Activated naive CD4-positive, alpha-beta T cell treated with anti-CD3 and anti-CD28 coated beads, Interleukin-2, amount 50 U/mL, for 72 hours (primary cell): ENCODE measurements at places on chromosomes 6 and 20.

DNA sequence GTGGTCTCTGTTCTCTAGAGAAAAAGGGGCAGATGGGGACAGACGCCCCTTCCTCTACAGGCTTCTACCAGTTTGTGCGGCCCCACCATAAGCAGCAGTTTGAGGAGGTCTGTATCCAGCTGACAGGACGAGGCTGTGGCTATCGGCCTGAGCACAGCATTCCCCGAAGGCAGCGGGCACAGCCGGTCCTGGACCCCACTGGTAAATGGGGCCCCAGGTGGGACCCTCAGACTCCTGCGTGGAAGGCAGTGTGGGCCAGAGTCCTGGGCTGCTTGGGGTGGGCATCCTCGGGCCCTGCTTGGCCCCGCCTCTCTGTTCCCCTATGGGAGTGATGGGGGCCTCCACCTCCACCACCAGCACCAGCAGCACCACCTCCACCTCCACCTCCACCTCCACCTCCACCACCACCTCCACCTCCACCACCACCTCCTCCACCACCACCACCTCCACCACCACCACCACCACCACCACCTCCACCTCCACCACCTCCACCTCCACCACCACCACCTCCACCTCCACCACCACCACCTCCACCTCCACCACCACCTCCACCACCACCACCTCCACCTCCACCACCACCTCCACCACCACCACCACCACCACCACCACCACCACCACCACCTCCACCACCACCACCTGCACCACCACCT lies 3.2 kb upstream of the TNFRSF6B start:
- no peak for DNase-seq

- no peak for DNase-seq
Observed at GRCh38 chr6:137570393-137570792, 76.2 kb upstream of the OLIG3 start.

GRCh38 chr6:8888468-8888867 lies 453.1 kb upstream of the SLC35B3 start:
- no peak for DNase-seq

DNA sequence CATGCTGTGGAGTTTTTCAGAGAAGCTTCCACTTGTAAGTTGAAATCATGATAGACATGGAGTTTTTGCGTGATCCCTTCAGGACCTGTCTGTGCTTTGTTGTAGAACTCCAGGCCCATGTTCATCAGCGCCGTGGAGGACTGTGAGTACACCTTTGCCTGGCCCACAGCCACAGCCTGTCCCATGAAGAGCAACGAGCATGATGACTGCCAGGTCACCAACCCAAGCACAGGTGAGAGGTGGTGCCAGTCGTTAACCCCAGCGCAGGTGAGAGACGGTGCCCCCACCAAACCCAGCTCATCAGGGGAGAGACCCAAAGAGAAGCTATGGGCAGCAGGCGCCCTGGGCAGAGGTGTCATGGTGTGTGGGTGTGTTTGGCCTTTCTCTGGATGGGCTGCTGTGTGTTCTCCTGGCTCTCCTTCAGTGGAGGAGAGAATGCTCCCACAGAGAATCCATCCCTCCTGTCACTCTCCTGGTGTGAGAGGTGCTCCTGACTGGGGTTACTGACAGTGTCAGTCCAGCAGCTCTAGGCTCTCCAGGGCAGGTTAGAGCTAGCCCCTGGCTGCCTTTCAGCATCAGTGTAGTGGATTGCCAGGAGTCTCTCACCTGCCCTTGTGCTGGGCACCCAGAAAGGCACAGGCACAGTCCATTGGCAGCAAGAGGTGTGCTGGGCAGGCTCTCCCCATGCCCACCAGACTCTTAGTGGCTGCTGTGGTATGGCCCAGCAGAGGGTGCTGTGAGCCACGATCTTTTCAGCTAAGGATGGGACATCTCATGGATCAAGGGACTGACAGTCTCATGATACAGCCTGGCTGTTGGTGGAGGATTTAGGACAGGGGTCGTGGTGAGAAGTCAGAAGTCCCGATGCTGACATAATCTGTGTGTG lies 49.6 kb upstream of the SLC22A1 start:
- no peak for DNase-seq

GRCh38 chr20:44089987-44090674 lies 96.9 kb downstream of the JPH2 start:
- no peak for DNase-seq

- no peak for DNase-seq
Observed at GRCh38 chr6:55694759-55695158, 115.8 kb upstream of the HMGCLL1 start.

- DNase-seq = no peak
Observed at GRCh38 chr6:101935732-101936131, 542.2 kb downstream of the GRIK2 start.
